NCI-H1436 treated with DMSO at 0.1 percent for 48 hours (cell line): ENCODE measurements at places on chromosomes 16 and 17.

GRCh38 chr16:47018223-47018891, 44.9 kb upstream of the DNAJA2 start:
- no peak for DNase-seq

GRCh38 chr17:37218849-37219248, 156.9 kb upstream of the C17orf78 start:
- no peak for DNase-seq

- no peak for DNase-seq
Measured at GRCh38 chr17:65085397-65085796, 28.9 kb upstream of the GNA13 start.

- DNase-seq, result no peak
Measured at GRCh38 chr17:28873839-28874238, 19.0 kb downstream of the ERAL1 start.

GRCh38 chr16:71358464-71358998, at the start of gene CALB2:
Gene CALB2 (plus strand): TSS chr16:71358723. CDS start chr16:71358793, 70 bp downstream.
- DNase-seq, result no peak

GRCh38 chr16:74743668-74744299, 30.8 kb downstream of the FA2H start:
- DNase-seq, result peak; percentile 5
